ENCODE measurements at places on chromosomes 16 and 17.
A peak's percentile ranks its signal among the peaks of the same experiment; 100 is the strongest.

- DNase-seq, result no peak
Observed at GRCh38 chr17:40247926-40248495, 28.9 kb downstream of the WIPF2 start.

DNA sequence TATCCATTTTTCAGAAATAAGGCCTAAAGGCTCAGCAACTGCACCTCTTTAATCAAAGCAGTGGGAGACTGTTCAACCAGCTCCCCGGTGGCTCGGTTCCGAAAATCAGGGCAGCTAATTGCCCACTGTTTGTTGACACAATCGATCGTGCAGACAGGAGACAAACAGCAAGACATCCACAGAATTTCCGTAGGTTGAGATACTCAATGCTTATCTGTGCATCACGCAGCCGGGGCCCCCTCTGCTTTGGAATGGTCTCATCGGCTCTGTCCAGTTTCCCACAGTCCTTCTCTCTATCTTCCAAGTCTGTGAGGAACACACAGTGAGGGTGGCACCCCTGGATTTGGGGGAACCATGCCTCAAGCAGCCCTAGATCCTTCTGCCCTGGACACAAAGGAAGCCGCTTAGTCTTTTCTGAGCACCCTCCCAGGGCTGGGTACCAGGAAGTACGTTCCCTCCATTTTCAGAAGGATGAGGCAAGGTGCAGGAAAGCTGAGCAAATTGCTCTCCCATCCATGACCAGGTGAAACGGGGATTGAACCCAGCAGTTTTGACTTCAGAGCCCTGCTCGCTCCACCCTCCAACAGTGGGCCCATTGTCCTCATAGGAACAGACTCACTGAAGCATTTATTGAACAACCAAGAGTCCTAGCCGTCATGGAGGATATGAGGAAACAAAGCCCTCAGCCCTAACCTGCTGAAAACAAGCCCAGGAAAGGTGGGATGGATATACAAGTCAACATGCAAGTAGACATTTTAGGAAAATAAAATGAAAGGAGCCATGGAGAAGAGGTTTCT lies 70.7 kb downstream of the C16orf95 start:
- DNase-seq, result no peak

DNA sequence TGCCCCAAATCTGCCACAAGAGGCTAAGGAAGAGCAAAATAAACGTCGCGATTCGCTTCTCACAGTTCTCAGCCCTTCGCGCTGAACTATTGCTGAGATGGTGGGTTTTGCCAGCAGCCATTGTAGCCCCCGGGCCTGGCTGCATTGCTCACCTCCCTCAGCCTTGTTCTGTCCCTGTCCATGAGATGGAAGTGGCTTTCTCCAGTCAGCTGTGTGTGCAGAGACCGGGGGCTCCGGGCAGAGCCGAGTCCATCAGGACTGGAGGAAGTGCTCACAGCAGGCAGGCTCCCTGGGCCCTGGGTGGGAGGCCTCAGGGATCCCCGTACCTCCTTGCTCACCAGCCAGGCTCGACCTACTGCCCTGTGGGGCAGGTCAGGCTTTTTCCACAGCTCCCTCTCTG lies 27.6 kb upstream of the CAPN15 start:
- no peak for DNase-seq

DNA sequence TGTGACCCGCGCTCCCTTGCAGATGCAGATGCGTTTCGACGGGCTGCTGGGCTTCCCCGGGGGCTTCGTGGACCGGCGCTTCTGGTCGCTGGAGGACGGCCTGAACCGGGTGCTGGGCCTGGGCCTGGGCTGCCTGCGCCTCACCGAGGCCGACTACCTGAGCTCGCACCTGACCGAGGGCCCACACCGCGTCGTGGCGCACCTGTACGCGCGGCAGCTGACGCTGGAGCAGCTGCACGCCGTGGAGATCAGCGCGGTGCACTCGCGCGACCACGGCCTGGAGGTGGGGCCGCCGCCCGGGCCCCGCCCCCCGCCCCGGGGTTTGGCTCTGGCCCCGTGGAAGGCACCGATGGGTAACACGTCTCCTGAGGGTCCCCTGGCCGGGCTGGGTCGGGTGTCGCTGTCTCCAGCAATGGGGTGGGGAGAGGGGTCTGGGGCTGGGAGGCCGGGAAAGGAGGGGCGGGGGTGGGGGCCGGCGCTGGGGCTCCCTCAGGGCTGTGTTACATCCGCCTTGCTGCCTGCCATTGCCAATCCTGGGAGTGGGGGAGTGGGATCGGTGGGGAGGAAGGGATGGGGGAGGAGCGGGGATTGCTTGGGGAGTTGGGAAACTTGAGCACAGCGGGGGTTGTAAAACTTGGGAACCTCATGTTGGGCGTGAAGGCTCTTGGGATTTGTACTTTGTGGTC lies 737 bp downstream of the NUDT16L1 start:
- DNase-seq, result no peak

- no peak for DNase-seq
Observed at GRCh38 chr17:21212826-21213637, 929 bp downstream of the TMEM11 start.

DNA sequence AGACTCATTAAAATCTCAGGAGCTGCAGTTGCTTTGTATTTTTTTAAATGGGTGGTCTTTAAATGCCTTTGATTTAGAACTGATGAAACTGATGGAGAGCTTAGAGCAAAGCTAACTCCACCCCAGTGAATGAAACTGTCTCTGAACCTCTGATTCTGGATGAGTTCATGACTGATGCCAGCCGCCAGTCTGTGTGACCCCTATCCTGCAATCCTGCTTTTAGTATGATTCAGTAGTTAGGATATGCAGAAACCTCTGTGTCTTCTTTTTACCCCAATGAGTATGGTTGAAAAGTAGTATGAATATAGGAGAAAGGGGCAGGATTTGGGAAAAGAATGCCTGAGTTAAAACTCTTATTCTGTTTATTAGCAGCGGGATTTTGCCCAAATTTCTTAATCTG lies 12.3 kb upstream of the SALL1 start:
- DNase-seq, result no peak

DNA sequence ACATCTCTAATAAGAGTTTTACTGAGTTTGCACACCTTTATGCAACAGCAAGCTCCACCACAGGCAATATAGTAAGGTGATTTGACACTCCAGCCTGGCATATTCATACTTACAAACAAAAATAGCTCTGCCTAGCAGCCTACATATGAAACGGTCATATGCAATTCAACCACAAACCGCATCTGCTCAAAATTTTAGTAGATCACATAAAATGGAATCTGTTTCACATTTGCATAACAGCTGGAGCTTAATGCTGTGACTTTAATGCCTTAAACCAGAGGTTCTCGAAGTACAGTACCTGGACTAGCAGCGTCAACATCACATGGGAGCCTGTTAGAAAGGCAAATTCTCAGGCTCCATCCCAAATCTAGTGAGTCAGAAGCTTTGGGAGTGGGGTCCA lies 578.4 kb downstream of the CDH11 start:
- no peak for DNase-seq

- no peak for DNase-seq
Observed at GRCh38 chr16:24116989-24117388, 139.1 kb upstream of the CACNG3 start.

- DNase-seq, result peak; percentile 11
Observed at GRCh38 chr17:49290690-49291359, 60.2 kb upstream of the PHOSPHO1 start.

DNA sequence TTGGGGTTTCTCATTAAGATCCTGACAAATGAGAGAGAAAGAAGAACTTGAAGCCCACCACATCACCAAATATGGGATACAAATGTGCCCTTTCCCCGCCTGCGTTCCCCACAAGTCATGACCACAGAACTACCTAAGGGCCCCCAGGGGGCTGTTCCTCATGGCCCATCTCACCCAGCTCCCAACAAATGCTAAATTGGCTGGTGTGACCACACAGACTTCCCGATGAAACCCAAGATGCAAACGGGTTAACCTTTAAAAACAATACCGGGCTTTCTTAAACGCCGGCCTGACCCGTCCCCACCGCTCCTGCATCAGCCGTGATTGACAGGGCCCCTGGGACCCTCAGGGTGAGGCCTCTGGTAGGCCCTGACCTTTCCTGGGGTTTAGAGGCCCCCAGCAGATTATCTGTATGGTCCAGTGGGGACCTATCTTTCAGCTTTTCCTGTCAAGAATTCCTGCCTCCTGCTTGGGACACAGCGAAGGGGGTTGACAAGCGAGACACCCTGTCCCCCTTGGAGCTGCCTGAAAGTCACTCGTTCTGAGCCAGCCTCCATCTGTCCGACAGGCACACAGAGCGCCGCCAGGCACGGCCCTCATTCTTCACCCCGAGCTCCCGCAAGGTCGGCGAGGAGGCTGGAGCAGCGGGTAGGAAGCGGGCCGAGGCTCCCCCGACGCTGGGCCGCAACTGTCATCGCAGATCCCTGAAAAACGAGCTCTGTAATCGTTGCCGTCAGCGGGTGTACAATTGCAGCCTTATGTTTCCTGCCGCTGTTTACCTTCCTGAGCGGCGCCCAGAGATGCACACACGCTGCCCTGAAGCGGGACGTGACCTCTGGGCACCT lies 300.1 kb downstream of the FOXL1 start:
- DNase-seq, result no peak

DNA sequence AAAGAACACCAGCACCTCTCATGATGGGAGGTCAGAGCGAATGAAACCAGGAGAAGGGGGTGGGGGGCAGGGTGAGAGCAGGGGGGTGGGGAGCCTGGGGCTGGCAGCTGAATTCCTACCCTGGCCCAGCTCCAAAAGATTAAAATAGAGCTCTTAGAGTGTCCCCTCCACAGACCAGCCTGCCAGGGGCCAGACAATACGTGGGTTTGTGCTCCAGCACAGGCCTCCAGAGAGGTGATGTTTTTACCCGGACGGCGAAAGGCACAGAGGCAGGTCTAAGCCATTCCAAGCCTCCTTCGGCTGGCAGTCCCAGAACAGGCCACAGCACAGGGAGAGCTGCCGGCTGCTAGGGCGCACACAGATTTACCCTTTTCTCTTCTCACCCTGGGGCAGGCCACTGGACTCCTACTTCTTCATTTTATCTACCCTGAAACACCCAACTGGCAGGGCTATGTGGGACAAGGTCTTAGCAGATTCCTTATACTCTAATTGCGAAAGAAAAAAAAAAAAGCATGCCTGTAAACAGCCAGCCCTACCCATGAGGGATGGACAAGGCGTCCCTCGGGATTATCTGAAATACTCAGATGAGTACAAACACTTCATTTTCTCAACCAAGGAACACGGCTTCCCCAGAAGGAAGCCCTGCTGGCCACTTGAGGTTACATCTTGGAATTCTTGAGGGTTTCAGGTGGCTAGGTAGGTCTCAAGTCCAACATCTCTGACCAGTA lies 71.9 kb upstream of the NOG start:
- DNase-seq, result no peak

DNA sequence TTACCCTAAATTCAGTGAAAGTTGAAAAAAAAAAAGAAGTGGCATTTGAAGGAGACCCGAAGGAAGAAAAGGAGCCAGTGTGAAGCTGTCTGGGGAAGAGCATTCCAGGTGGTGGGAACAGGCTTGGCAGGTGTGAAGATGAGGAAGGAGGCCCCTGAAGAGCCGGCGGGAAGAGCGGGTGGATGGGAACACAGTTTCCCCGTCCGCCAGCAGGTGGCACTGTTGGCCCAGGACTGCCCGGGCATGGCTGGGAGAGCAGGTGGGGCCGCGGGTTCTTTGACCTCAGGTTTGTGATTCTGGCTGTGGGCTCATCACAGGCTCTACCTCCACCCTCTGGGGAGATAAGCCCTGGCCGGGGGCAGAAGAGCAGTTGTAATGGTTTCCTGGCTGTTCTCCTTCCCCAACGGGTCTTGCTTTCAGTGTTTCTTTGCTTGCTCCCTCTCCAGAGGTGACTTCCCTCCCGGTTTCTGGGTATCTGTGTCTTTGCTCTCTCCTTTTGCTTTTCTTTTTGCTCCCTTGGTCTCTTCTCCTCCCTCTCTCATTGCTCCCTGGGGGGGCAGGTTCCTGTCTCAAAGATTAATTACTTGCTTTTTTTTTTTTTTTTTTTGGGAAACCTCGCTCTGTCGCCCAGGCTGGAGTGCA lies 32.3 kb downstream of the RAP1GAP2 start:
- peak; percentile 62 for DNase-seq

GRCh38 chr16:89155184-89155679 lies 16.3 kb upstream of the CDH15 start:
- DNase-seq, result no peak

- no peak for DNase-seq
Observed at GRCh38 chr16:71540-72401, 660 bp downstream of the RHBDF1 start.

- no peak for DNase-seq
Observed at GRCh38 chr16:51755577-51756355, 604.7 kb upstream of the SALL1 start.

- DNase-seq, result no peak
Observed at GRCh38 chr16:86513471-86514277, 3.3 kb downstream of the FOXF1 start.

- DNase-seq, result no peak
Observed at GRCh38 chr17:70875729-70876310, 706.5 kb downstream of the KCNJ2 start.

Data from NCI-H1694 treated with DMSO at 0.1 percent for 48 hours (cell line).